CD8-positive, alpha-beta memory T cell (primary cell): ENCODE measurements at places on chromosomes 11 and 22. TPM values are rescaled to one million over a fixed set of nuclear protein-coding genes. Genes with fewer than 3 reads are reported as not detected.

The SPI1 gene
- polyA plus RNA-seq: not detected

The MS4A18 gene
- polyA plus RNA-seq: not detected

The TTC36 gene
- polyA plus RNA-seq: not detected

The POU2AF2 gene
- not detected for polyA plus RNA-seq

The OR5AS1 gene
- not detected for polyA plus RNA-seq

The OR10A2 gene
- not detected for polyA plus RNA-seq

The CHRM1 gene
- polyA plus RNA-seq: not detected

The TIMP3 gene
- not detected for polyA plus RNA-seq

The OSM gene
- polyA plus RNA-seq: 16.4 TPM

The PAMR1 gene
- not detected for polyA plus RNA-seq

The UBQLN3 gene
- polyA plus RNA-seq: not detected
